ENCODE measurements at places on chromosomes 7 and 10.
A peak's percentile ranks its signal among the peaks of the same experiment; 100 is the strongest.

GRCh38 chr7:99235925-99236324, 28.0 kb upstream of the KPNA7 start:
- DNase-seq: no peak

DNA sequence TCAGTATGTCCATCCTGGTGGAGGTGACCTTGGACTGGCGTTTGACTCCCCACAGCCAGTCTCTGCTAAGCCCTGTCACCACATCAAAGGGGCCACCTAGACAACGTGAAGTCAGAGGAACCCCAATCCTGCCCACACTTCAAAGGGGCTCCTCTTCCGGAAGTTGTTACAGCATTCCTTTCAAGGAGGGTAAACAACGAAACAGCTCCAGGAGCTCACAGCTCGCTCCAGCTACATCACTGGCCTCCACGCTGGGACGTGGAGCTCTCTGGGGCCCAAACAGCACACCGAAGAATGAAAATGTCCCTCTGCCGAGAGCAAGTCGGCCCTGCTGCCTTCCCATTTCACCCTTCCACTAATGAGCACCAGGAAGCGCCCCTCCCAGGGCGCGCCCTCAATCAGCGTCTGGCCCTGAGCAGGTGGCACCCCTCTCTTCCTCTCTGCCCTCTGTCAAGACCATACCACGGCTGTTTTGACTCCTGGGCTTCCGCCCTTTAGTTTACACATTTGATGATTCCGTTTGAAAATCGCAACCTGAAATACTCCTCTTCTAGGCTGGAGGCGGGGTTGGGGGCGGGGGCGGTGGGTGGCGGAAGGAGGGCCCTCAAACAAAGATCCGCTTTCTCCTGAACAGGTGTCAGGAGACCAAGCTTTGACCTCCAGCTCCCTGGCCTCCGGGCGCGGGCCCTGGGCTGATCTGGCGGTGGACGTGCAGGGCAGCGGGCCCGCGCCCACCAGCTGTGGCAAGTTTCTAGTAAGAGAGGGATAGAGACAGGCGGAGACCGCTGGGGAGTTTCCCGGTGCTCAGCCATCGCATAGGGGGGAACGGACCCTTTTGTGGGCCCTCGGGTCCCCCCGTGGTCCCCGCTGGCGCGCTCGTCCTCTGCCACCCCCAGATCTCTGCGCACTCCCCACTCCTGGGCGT, 53.1 kb upstream of the KDM7A start:
- peak; percentile 10 for DNase-seq

DNA sequence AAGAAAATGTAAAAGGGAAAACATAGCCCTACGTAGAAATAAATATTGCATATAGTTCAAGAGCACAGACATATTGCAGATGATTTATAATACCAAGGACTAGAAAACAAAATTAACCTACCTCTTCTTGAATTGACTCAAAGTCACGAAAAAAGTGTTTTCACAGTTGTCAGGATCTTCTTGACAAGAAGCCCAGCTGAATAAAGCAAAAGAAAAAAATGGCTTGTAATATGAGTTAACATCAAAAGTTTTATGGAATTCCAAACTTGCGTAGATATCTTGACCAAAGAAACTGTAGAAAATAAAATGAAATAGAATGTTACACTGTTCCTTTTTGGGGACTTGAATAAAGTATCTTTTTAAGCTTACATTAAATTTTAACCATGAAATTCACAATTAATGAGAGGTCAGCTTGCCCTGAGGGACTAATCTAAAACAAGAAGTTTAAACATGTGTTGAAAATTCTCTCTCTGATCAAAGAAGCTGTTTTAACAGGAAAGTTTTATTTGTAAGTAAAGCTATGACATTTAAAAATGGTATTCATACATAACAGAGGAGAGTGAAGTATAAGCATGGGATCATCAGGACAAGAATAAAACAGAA, 133.1 kb upstream of the SEMA3C start:
- DNase-seq: no peak

- peak; percentile 36 for DNase-seq
Observed at GRCh38 chr7:66205741-66206090, 582 bp downstream of the TPST1 start.

DNA sequence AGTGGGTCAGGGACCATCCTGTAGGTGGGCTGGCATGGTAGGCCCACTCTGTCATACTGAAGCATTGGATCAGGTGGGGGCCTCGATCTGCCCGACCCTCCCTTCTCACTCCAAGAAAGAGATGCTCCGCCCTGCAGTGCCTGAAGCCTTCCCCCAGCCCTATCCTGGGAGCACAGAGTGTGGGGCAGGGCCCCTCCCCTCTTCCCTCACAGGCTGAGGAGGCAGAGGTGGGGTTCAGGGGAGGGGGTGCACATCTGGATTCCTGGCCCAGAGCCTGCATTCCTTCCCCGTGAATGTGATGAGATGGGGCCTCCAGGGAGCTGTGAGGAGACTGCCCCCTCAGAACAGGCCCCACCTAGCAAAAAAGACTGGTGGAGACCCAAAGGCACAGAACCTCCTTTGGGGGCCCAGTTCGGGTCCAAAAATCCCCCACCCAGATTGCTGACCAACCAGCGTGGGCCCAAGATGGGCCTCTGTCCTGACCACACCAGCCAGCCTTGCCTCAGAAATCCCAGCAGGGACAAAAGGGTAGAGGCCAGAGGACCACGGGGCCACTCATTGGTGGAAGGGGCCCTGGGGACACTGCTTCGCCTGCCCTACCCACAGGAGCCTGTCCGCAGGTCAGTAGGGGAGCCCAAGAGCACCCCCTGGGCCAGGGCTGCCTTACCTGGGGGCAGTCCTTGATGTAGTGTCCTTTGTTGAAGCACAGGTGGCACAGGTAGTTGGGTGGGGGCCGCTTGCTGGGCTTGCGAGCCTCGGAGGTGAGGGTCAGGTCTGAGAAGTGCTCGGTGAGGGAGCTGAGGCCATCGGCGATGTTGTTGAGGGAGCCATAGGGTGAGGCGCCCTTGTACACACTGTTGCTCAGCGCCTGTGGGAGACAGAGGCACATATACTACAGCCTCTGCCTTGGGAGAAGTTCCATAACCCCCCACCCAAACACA, 13.3 kb downstream of the ZCCHC24 start:
- DNase-seq: peak; percentile 2

DNA sequence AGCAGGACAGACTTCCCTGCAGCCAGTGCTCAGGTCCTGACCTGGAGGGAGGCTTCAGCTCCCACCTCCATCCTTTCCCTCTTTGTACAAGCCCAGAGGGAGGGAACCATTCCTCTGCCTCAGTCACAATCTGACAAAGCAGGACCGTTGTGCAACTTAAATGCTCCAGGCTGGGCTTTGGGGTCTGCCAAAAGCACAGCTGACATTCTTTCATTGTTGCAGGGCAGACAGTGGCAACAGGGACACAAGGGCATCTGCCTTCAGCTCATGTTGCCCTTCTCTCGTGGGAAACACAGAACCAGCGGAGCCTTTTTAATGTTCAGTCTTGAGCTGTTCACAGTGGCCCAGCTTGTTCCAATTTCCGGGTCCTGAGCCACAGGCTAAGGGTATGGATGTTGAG, 155.7 kb upstream of the TNS3 start:
- no peak for DNase-seq

GRCh38 chr7:157657741-157658740, 321.2 kb downstream of the DNAJB6 start:
- no peak for DNase-seq

GRCh38 chr7:48384180-48384752, 213.0 kb downstream of the ABCA13 start:
- DNase-seq: no peak

Data from thyroid gland (tissue), 4 donors.